ENCODE measurements at places on chromosomes 2 and 18. TPM values are rescaled to one million over a fixed set of nuclear protein-coding genes. Genes with fewer than 3 reads are reported as not detected.

The CACNB4 gene
- 7.7 TPM for total RNA-seq

DNA sequence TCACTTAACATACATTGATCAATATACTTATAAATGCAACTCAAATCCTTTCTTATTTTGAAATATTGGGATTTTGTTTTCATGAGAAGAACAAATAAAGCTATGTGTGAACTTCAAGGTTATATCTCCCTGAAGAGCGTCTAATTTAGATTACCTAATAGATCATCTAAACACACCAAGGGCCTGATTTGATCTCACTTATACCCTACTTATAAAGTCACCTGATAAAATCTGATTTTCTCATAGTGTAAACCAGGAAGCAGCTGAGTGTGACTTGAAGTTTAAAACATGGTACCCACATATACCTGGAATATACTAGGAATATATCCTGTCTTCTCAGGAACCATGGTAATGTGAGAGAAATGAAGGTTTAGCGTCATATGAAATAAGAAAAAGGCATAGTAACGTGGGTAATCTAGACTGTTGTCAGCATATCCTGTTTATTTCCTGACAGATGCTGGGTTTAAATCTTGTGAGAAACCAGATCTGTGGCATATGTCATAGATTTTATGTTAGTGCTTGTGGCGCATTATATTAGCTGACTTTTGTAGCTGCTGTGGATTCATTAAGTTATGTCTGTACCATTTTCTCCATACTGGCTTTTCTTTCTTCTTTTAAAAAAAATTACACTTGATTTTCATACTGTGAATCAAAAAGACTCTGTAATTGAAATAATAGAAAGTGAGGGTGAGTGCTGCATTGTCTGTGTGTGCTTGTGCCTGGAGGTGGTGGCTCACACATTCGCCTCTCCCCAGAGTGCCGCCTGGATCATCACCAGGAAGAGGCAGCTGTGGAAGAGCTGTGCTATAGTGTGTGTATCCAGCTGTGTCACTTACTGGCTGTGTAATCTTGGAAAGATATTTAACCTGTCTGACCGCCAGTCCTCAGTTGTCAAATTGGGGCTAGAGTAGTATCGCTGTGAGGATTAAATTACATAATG lies 164.0 kb downstream of the MYO3B start:
- H3K36me3 ChIP-seq: no peaks in the 10 kb centered on the region
- no peak overlapping the region for H3K27ac ChIP-seq
- DNase-seq: no peak
- no peaks in the 10 kb centered on the region for H3K4me1 ChIP-seq

DNA sequence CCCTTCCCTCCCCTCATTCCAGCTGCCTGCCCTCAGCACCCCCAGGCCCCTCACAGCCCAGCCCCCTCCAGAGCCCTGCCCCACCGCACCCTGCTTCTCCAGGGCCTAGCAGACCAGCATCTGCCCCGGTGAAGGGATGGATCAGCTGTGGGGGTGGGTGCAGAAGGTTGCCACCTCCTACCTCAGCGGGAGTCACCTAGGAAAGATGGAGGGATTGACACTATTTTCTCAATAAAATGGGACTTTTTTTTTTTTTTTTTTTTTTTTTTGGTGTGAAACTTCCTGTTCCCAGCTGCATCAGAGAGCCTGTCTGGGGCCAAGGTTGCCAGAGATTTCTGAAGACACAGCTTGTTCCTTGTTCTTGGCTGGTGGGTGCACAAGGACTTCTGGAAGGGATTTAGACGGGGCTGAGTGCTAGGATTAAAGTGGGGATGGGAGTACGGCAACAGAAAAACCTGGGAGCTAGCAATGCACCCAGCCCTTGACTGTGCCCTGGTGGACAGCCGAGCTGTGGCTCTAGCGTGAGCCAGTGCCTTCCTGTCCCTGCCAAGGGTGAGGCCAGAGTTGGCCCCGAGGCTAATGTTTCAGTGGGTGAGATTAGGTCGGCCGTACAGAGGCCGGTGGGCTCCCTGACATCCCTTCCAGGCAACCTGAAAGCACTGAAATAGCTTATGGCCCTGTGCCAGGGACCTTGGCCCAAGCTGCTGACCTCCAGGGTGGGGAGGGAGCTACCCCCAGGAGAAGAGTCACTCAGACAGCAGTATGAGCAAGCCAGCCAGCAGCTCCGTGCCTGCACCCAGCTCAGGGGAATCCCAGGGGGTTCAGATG lies 4.6 kb downstream of the B3GNT7 start:
- no peak for DNase-seq
- peaks cover 71% of the 10 kb centered on the region for H3K4me1 ChIP-seq

DNA sequence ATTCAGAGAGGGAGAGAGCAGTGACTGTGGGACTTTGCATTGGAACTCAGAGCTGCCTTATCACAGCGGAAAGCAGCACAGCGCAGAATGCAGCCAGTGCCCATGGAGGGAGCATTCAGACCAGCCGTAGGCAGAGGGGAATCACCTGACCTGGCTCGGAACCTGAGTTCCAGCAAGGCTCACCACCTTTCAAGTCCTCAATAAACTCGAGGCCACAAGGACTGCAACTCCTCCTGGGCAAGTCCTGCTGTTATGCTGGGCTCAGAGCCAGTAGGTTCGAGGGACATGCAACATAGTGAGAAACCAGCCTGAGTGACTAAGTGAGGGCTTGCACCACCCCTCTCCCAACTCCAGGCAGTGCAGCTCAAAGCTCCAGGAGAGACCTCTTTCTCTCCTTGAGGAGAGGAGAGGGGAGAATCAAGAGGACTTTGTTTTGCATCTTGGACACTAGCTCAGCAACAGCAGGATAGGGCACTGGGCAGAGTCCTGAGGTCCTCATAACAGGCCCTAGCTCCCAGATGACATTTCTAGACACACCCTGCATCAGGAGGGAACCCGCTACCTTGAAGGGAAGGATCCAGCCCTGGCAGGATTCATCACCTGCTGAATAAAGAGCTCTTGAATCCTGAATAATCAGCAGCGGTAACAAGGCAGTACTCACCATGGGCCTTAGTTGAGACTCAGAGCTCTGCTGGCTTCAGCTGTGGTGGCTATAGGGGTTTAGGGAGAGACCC lies 136.8 kb upstream of the OTOS start:
- no peaks in the 10 kb centered on the region for H3K27me3 ChIP-seq
- no peak for DNase-seq
- H3K4me1 ChIP-seq: no peaks in the 10 kb centered on the region
- no peak overlapping the region for H3K27ac ChIP-seq

The ZBTB7C gene
- 10.2 TPM for total RNA-seq

The ASXL3 gene
- 0.46 TPM for total RNA-seq

The NDUFAF7 gene
- 14.9 TPM for total RNA-seq

The RNF125 gene
- 4.6 TPM for total RNA-seq

DNA sequence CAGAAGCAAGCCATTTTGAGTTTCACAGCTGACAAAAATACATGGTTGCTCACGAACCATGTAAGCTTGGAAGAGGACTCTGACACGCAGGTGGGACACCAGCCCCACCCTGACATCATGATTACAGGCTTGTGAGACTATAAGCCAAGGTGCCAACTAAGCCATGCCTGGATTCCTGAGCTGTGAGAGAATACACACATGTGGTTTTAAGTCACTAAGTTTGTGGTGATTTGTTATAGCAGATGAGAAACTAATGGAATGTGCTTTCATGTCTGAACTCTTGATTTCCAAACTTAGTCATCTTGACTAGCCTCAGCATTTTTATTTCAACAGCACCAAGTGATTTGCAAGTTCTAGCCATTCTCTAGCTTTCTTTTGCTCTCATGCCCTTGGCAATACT lies 676.1 kb upstream of the CELF4 start:
- DNase-seq: no peak
- H3K27me3 ChIP-seq: no peaks in the 10 kb centered on the region
- no peak overlapping the region for H3K27ac ChIP-seq
- no peaks in the 10 kb centered on the region for H3K4me1 ChIP-seq

All from upper lobe of left lung (tissue), 6 donors.